ENCODE measurements at places on chromosomes 6 and 20.
A peak's percentile ranks its signal among the peaks of the same experiment; 100 is the strongest.

GRCh38 chr6:11971154-11971553 is 41.0 kb upstream of the HIVEP1 start:
- peak; percentile 73 for DNase-seq

DNA sequence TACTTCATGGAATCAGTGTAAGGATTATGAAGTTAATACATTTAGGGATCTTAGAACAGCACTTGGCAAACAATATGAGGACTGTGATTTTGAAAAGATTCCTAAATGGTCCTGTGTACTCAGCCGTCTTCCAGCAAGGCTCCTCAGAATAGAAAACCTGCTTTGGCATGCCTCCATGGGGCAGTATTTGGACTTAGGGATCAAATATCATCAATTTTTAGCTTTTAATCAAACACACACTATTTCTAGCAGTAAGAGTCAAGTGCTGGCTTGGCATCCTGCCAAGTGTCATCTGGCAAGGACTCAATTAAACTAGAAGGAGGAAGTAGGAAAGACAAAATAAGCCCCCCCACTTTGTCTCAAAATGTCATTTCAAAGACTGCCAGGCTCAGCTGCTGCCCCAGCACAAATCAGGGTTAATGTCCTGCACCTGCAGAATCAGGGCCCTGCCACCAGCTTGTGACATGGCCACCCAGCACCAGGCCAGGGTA is 40.8 kb downstream of the IYD start:
- no peak for DNase-seq

GRCh38 chr20:24106150-24106800 is 117.7 kb upstream of the GGTLC1 start:
- no peak for DNase-seq

DNA sequence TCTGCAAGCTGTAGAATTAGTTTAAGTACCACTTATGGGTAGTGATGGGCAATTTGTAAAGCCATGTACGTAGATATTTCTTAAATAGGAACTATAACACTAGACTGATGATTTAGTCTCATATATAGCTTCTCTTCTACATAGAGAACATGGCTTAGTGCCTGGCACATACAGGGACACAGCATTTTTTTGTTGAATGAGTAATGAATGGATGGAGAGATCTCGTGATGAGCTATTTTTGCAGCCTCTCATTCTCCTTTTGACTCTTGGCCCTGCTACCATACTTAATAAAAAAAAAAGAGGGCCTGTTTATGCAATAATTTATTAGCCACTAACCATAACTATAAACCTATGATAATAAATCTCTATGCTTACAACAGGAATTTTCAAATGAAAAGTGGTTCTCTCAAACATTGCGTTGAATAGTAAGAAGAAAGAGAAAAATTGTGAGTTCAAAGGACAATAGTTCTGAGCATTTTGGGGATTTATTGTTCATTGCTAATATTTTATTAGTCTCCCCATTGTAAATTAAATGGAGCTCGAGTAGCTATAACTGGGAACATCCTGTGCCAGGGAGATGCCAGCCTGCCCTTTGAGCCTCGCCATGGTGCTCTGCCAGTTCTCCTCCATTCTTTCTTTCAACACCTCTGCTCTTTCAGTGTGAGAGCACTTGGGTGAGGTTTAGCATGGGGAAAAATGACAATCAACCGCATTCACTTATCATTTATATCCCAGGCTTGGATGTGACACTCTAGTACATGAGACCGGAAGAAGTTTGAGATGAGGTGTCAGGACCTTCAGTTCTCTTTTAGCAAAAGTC is 14.7 kb upstream of the RCAN2 start:
- no peak for DNase-seq

DNA sequence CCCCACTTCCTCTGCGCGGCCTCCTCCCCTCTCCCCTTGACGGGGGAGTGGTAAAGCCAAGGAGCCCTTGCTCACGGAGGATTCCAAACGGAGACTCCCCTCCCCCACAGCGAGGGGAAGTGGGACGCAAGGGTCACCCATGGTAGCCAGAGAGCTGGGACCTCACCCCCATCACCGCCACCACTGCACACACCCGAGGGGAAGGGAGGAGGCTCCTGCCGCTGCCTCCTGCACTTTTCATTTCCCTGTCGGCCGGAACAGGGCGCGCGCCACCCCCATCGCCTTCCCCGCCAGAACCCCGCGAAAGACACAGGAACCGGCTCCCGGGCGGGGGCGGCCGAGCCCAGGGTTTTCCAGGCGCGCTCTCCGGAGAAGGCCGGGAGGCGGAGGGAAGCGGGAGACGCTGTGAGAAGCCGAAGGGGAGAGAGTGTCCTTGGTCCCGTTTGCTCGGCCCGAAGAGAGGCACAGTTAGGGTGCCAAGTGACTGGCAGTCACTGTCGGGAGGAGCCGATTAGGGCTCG is 789 bp downstream of the CCND3 start:
- no peak for DNase-seq

DNA sequence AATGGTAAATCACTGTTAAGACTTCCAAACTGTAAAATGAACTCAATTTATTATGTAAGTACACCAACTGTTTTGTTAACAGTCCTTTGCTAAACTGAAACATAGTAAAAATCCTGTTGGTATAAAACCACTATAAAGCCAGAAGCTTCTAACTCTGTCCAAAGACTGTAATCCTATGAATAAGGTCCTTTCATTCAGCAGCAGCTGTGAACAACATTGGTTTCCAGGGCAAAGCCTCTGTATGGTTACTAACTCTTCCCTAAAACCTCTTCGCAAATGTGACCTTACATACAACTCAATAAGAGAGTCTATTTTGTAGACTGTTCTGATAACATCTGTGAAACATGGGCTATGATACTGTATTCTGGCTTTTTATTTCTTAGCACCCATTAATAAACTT is 40.1 kb downstream of the NUP153 start:
- DNase-seq, result no peak

DNA sequence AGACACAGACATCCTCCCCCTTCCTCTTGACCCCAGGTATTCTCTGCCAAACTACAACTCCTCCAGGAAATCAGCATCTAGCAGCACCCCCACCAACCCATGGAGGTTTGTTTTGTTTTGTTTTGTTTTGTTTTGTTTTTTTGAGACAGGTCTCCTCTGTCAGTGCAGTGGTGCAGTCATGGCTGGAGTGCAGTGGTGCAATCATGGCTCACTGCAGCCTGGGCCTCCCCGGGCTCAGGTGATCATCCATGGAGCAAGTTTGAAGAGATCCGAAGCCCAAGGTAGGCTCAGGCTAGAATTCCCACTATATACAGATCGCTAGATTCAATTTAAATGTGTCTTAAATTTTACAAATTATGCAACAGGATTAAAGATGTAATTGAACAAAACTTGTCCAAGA is 518.2 kb upstream of the ARID1B start:
- DNase-seq, result no peak

DNA sequence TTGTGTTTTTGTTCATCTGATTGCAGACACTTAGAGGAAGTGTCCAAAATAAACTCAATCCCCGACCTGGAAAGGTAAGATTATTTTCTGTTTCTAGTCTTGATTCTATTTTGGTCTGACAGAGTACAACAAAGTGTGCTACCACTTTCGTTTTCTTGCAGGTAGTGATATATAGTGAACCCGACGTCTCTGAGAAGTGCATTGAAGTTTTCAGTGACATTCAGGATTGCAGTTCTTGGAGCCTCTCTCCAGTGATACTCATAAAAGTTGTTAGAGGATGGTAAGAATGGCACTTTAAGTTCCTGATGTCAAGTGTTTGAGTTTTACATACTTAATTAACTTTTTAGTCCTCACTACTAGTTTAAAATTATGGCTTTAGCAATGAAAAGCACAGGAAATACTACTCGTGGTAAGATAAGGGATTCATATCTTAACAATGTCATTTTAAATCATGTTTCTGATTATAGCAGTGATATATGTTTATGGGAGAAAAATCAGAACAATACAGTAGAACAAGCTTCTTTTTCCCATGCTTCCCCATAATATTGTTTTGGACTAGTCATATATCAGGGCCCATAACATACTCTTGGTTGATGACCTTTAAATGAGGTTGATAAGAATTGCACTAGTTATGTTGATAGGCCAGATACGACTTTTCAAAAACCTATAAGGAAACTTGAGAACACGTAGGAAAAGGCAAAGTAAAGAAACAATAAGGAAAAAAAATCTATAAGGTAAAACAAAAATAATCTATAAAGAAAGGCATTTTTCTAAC is 104.0 kb downstream of the RTN4IP1 start:
- DNase-seq, result no peak

DNA sequence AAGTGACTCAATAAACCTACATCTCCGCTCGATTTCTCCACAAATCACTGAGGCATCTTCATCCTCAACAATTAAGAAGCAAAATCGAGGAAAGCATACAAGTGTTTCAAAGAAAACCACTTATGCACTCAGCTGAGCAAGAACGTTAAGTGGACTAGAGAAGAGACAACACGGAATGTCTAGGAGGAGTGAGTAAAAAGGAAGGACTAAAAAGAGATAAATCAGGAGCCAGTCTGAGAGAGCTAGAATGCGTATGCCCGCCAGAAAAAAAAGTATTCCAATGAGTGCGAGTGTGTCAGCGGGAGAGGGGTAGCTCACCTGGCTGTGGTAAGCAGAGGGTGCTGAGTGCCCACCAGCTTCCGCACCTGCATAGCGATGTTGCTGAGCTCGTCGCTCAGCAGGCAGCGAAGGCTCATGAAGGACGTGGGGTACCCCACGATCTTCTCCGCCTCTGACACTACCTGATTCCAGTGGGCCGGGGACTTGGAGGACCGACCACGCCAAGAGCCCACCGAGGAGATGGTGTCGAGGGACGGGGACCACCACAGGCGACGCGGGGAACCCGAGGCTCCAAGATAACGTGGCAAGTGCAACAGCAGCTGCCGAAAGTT is 587 bp downstream of the PDSS2 start:
- no peak for DNase-seq

- no peak for DNase-seq
Measured at GRCh38 chr6:46606338-46606737, 46.3 kb downstream of the CYP39A1 start.

DNA sequence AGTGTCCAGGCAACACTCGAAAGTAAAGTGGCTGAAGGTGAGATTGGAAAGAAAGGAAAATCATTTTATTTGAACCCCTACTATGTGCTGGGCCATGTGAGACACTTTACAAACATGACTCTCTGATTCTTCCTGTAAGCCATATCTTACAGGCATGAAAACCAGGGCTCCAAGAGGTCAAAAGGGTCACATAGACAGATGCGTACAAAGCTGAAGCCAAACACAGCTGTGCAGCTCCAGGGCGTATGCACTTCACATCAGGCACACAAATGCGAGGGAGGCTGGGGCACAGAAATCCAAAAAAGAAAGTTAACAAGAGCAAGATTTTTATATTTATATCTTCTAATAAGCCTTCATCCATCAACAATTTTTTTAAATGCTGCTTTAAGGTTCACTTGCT is 176.5 kb downstream of the PHACTR1 start:
- no peak for DNase-seq

- DNase-seq, result no peak
Measured at GRCh38 chr20:15930311-15931305, 642.6 kb downstream of the KIF16B start.

DNA sequence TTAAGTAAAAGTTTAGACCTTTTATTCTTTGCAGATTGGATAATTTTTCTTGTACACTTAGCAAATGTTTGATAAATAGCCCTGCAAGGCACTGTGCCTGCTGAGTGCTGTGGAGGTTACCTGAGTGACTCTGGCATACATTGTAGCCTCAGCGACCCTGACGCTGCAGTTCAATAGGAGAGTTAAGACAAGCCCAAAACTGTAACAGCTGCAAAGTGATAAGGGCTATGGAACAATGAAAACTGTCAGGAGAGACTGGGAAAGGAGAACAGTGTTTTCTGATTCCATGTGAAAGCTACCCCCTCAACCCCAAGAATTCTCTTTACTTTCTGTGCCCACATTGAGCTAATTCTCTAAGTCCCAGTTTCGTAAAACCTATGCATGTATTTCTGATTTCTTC is 22.2 kb downstream of the HIVEP1 start:
- DNase-seq, result no peak

DNA sequence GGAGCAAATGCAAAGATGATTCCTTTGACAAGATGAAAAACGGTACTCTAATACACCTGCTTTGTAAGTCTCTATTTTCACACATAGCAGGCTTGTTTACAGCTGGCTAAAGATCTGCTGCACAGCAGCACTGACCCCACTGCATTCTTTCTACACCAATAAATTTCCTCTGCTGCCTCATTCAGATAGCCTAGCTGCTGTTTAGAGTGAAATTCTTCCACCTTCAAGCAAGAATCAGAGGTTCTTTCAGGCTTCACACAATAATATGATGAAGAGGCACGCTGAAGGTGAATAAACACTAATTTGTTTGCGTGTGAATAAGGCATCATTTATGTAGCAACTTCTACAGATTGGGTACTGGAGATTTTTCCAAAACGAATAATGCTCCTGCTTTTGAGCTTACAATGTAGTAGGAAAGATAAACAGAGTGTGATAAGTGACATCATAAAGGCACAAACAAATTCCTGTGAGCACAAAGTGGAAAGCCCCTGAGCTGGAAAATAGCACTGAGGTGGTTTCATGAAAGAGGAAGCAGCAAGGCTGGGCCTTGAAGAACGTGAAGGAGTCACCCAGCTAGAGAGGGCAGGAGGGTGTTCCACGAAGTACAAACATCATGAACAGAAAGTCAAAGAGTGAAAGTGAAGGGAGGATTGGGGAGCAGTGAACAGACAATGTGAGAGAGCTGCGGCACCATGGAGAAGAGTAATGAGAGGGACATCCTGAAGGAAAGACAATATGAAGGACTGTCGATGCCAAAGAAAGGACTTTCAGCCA is 543.4 kb downstream of the CD83 start:
- peak; percentile 19 for DNase-seq

DNA sequence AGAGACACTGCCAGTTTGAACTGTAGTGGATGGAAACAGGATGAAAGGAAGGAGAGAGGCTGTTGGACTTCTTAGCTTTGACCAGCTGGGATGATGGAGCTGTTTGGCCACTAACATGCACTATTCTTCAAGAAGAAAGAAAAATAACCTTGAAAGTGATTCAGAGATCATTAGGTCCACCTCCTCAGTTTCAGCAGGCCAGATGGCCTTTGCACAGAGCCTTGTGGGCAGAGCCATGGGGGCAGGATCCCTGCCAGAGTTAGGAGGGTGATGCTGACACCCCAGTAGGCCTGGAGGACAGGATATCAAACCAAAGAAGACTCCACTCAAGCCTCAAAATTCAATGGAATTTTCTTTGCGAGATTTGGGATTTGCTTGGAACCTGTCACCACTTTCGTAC is 74.5 kb upstream of the TMEM181 start:
- no peak for DNase-seq

DNA sequence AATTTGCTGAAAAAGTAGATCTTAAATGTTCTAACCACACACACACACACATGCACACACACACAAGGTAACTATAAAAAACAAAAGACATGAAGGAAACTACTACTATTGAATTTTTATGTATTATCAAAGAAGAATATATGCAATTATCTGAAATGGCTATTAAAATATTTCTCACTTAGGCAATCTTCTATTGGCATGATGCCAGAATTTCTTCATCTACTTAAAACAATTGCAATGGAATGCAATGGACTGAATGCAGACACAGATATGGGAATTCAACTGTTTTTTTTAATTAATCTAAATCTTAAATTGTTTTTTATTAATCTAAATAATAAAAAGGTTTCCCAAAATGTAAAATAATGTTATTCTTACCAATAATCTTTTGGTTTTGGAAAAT is 152.6 kb upstream of the SMLR1 start:
- no peak for DNase-seq
